T-cell (primary cell): ENCODE measurements at places on chromosomes 12 and 14.

- H3K36me3 ChIP-seq = no peaks in the 10 kb centered on the region
- no peak for DNase-seq
- no peak overlapping the region for H3K4me3 ChIP-seq
- no peaks in the 10 kb centered on the region for H3K27me3 ChIP-seq
Observed at GRCh38 chr12:70645494-70646317, 8.5 kb upstream of the PTPRB start.

- no peaks in the 10 kb centered on the region for H3K27me3 ChIP-seq
- peak overlapping the region; percentile 73 for H3K27ac ChIP-seq
- peak overlapping the region; percentile 94 for H3K4me3 ChIP-seq
- peak; percentile 51 for DNase-seq
Observed at GRCh38 chr12:57845478-57846284, 848 bp downstream of the CTDSP2 start.

DNA sequence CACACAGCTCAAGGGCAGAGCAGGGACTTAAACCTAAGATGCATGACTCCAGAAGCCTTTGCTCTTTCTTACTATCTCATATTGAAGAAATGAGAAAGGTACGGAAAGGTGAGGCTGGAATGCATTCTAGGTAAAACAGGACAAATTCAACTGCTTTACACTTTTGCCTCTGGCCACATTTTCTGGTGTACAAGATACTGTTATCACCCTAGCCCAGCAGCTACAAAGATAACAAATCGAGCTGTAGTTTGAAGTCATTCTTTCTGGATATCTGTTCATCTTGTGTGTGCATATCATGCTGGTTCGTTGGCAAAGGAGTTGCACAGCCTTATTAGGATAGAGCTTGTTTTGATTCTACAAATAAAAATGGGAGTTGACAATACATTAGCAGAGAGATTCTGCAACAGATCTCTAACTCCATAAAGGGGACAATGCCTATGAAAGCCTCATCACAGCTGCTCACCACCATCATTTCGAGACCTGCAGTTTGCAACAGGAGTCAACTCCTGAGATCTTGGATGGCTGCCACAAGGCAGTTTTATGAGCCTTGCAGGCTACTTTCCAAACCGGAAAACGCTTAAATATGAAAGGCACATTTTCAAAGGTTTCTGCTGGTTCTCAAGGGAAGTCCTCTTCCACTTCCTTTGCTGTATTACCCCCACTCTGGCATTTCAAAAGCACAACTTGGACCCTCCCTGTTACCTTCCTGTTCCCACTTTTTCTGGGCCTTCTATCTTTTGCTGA is 64.9 kb downstream of the STXBP6 start:
- no peak for DNase-seq
- H3K4me3 ChIP-seq = no peak overlapping the region
- no peaks in the 10 kb centered on the region for H3K4me1 ChIP-seq
- H3K27ac ChIP-seq = no peak overlapping the region

- H3K27ac ChIP-seq = no peak overlapping the region
- H3K4me1 ChIP-seq = no peaks in the 10 kb centered on the region
- DNase-seq = no peak
- no peaks in the 10 kb centered on the region for H3K36me3 ChIP-seq
- no peak overlapping the region for H3K4me3 ChIP-seq
Observed at GRCh38 chr14:88481059-88481458, 73.7 kb downstream of the PTPN21 start.

- H3K27me3 ChIP-seq = peaks cover 2% of the 10 kb centered on the region
- no peaks in the 10 kb centered on the region for H3K36me3 ChIP-seq
- H3K4me1 ChIP-seq = no peaks in the 10 kb centered on the region
- no peak overlapping the region for H3K27ac ChIP-seq
- no peak for DNase-seq
- H3K4me3 ChIP-seq = no peak overlapping the region
Observed at GRCh38 chr14:35380794-35381193, 23.8 kb downstream of the NFKBIA start.

DNA sequence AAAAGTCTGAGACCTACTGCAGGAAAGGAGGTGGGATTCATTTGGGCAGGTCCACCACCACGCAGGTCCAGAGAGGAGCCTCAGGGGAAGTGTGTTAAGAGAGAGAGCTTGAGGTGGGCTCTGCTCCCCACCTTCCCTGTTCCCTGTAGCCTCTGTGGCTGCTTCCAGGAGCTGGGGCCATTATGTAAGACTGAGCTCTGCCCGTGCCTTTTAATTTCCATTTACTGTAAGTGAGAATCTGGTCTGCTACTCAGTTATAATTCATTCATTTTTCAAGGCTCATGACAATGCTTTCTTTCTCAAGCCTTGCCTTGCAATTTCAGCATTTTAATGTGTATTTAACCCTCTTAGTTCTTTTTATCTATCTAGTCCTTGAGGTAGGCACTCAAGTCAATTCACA is 8.3 kb downstream of the SLC4A8 start:
- H3K27me3 ChIP-seq = no peaks in the 10 kb centered on the region
- H3K4me3 ChIP-seq = no peak overlapping the region
- no peaks in the 10 kb centered on the region for H3K4me1 ChIP-seq
- no peaks in the 10 kb centered on the region for H3K36me3 ChIP-seq
- no peak for DNase-seq

DNA sequence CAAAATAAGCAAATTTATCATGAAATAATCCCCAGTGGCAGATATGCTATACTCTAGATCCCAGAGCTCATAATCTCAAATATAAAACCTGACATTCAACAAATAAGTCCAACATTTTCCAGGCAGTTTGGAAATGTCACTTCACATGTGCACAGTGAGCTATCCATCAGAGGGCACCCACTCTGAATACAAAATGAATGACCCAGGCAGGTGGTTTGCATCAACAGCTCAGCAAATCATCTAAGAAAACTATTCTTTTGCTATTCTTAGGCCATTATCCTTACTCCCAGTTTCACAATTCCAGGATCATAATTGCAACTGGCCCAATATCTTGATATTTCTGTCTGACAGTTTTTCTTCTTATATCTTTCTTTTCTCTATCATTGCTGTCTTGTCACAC is 38.5 kb downstream of the TRIM9 start:
- no peaks in the 10 kb centered on the region for H3K36me3 ChIP-seq
- no peaks in the 10 kb centered on the region for H3K4me1 ChIP-seq
- H3K27ac ChIP-seq = no peak overlapping the region
- H3K27me3 ChIP-seq = no peaks in the 10 kb centered on the region

DNA sequence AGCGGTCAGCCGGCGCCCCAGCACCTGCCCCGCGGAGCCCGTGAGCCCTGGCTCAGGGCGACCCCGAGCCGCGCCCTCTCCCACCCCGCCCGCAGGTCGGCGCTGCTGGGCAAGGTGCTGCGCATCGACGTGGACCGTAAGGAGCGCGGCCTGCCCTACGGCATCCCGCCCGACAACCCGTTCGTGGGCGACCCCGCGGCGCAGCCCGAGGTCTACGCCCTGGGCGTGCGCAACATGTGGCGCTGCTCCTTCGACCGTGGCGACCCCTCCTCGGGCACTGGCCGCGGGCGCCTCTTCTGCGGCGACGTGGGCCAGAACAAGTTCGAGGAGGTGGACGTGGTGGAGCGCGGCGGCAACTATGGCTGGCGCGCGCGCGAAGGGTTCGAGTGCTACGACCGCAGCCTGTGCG is 14.4 kb downstream of the HHIPL1 start:
- no peak overlapping the region for H3K4me3 ChIP-seq
- peaks cover 68% of the 10 kb centered on the region for H3K27me3 ChIP-seq
- no peaks in the 10 kb centered on the region for H3K4me1 ChIP-seq
- H3K36me3 ChIP-seq = no peaks in the 10 kb centered on the region

- no peaks in the 10 kb centered on the region for H3K4me1 ChIP-seq
- DNase-seq = no peak
- H3K27me3 ChIP-seq = no peaks in the 10 kb centered on the region
Observed at GRCh38 chr12:104426926-104427546, 29.7 kb upstream of the CHST11 start.

- no peaks in the 10 kb centered on the region for H3K4me1 ChIP-seq
- no peaks in the 10 kb centered on the region for H3K36me3 ChIP-seq
- H3K27me3 ChIP-seq = peaks cover 36% of the 10 kb centered on the region
- H3K4me3 ChIP-seq = no peak overlapping the region
- peak; percentile 12 for DNase-seq
Observed at GRCh38 chr12:52213564-52214420, 19.3 kb upstream of the KRT7 start.

- H3K4me1 ChIP-seq = peaks cover 88% of the 10 kb centered on the region
- no peak for DNase-seq
- H3K36me3 ChIP-seq = peaks cover 39% of the 10 kb centered on the region
- H3K27ac ChIP-seq = peak overlapping the region; percentile 83
- no peaks in the 10 kb centered on the region for H3K27me3 ChIP-seq
Observed at GRCh38 chr14:61474015-61474414, 152.6 kb downstream of the PRKCH start.

DNA sequence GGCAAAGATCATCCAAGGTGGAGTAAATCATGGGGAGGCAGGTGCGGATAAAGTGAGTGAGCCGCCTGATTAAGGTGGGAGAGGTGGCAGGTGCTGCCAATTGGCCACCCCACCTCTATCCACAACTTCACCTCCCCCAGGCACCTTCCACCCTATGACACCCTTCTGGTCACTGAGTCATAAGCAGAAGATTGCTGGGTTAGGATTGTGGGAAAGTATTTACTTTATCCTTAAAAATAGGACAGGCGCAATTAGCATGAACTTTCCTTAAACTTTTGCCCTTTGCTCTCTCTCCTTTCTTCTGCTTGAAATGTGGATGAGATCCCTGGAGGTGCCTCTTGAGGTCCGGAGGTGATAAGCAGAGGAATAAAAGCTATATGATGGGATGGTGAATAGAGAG is 14.9 kb upstream of the BMP4 start:
- H3K27ac ChIP-seq = no peak overlapping the region
- no peak for DNase-seq
- no peaks in the 10 kb centered on the region for H3K4me1 ChIP-seq
- H3K27me3 ChIP-seq = no peaks in the 10 kb centered on the region

DNA sequence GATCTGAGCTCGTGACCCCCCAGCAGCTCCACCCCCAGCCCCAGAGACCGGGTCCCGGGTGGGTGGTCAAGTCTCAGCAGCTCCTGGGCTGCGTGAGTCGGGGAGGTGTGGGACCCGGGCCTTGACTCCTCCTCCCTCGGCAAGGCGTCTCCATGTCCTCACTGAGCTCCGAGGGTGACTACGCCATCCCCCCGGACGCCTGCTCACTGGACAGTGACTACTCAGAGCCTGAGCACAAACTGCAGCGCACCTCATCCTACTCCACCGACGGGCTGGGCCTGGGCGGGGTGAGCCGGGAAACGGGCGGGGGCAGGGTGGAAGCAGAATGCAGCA is 28.1 kb downstream of the PIGH start:
- H3K4me3 ChIP-seq = no peak overlapping the region
- peaks cover 26% of the 10 kb centered on the region for H3K27me3 ChIP-seq
- H3K4me1 ChIP-seq = no peaks in the 10 kb centered on the region
- no peak for DNase-seq
- no peaks in the 10 kb centered on the region for H3K36me3 ChIP-seq

GRCh38 chr12:106249411-106250135 is 1.8 kb upstream of the CKAP4 start:
- no peak for DNase-seq
- no peaks in the 10 kb centered on the region for H3K27me3 ChIP-seq
- no peaks in the 10 kb centered on the region for H3K36me3 ChIP-seq
- H3K27ac ChIP-seq = peak overlapping the region; percentile 92

- no peak for DNase-seq
- H3K36me3 ChIP-seq = no peaks in the 10 kb centered on the region
Observed at GRCh38 chr14:71130491-71131179, 223.4 kb downstream of the PCNX1 start.

- no peak overlapping the region for H3K27ac ChIP-seq
- H3K36me3 ChIP-seq = no peaks in the 10 kb centered on the region
- H3K27me3 ChIP-seq = no peaks in the 10 kb centered on the region
- DNase-seq = no peak
Observed at GRCh38 chr12:89083491-89083890, 268.8 kb downstream of the DUSP6 start.

DNA sequence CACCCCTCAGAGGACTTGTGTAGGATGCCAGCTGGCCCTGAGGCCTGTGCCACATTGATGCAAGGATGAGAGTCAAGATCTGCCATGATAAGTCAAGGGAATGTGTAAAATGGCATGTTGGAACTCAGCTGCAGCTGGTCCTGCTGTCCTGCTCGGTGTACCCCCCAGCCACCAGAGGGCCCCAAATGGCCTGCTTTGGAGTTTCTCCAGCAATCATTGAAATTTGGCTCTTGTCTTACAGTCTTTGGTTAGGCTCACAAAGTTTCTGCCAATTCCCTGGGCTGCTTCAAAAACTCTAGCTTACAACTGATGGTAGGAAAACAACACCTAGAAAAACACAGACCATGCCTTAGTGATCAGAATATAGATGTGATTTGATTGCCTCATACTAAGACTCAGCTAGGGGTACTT is 76.8 kb downstream of the HSD17B6 start:
- H3K27ac ChIP-seq = no peak overlapping the region
- H3K36me3 ChIP-seq = no peaks in the 10 kb centered on the region
- peak; percentile 7 for DNase-seq
- H3K27me3 ChIP-seq = no peaks in the 10 kb centered on the region
- H3K4me3 ChIP-seq = no peak overlapping the region
- peaks cover 14% of the 10 kb centered on the region for H3K4me1 ChIP-seq

GRCh38 chr14:35292770-35293561 is 784 bp downstream of the PSMA6 start:
- no peak for DNase-seq
- no peaks in the 10 kb centered on the region for H3K36me3 ChIP-seq
- peaks cover 26% of the 10 kb centered on the region for H3K4me1 ChIP-seq
- H3K27me3 ChIP-seq = no peaks in the 10 kb centered on the region
- peak overlapping the region; percentile 88 for H3K27ac ChIP-seq

- H3K4me1 ChIP-seq = no peaks in the 10 kb centered on the region
- no peaks in the 10 kb centered on the region for H3K27me3 ChIP-seq
- H3K36me3 ChIP-seq = peaks cover 18% of the 10 kb centered on the region
- no peak for DNase-seq
Observed at GRCh38 chr12:1934068-1934467, 15.6 kb upstream of the CACNA2D4 start.

- no peaks in the 10 kb centered on the region for H3K36me3 ChIP-seq
- H3K4me3 ChIP-seq = no peak overlapping the region
- DNase-seq = no peak
Observed at GRCh38 chr12:130764475-130765185, 48.5 kb upstream of the RIMBP2 start.
